ENCODE measurements at places on chromosomes 7 and 10. TPM values are rescaled to one million over a fixed set of nuclear protein-coding genes. Genes with fewer than 3 reads are reported as not detected.

GRCh38 chr10:127434006-127434405 is 115.1 kb upstream of the NPS start:
- no peak for DNase-seq

The MYO1G gene
- 376 TPM for total RNA-seq

The EMX2 gene
- not detected for total RNA-seq

DNA sequence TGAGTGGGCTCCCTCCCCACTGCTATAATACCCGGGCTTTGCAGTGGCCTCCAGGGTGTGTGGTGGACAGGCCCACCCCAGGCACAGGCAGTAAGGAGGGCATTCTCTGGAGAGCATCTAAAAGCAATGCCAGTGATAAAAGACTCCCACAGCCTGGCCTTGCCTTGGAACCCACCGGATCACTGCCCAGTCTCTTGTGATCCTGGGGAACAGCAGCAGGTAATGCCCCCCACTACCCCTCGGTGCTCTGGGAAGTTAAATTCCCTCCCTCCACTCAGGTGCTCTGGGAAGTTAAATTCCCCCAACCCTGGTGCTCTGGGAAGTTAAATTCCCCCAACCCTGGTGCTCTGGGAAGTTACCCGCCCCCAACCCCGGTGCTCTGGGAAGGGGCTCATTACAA is 565.2 kb downstream of the TCERG1L start:
- DNase-seq = no peak

The JCAD gene
- 0.56 TPM for total RNA-seq

DNA sequence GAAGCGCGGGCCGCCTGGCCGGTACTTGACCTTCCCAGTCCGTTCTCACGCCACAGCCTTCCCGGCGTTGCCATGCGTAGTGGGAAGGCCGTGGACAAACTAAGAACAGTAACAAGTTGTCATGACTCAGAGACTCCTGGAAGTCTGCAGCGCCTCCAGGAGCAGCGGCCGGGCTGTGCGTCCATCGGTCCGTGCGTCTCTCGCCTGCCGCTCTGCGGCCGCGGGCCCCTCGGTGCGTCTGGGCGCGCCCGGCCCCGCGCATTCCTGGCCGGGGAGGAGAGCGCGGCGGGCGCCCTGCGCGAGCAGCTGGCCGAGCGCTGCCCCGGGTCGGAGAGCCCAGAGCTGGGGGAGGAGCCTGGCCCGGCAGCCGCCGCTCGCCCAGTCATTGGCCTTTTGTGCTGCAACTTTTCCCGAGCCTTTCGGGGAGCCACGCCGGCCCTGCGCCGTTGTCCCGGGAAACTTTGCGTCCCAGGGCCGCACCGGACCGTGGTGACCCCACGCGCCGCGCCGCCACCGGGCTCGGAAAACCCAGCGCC is 123.7 kb downstream of the TACC2 start:
- DNase-seq = no peak

- no peak for DNase-seq
These were observed 36.1 kb downstream of the DNAJB12 start for GRCh38 chr10:72318418-72319262.

The PRSS37 gene
- not detected for total RNA-seq

The SPDYE6 gene
- 0.51 TPM for total RNA-seq

The SLIT1 gene
- total RNA-seq = 0.65 TPM

DNA sequence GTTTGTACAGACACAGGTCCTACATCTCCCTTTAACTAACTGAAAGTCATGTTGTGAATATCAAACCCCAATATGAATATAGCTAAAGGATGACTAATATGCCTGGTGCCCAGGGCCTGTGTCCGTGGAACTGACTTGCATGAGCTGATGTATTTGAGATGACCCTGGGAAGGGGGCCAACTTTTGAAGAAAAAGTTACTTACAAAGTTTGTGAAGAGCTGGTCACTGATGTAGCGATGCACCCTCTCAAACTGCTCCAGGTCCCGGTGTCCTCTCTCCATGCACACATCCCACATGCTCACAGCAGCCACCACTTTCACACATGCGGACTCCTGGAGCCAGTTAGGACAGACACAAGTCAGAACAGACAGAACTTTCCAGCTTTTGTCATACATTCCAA is 106.2 kb downstream of the ABCC2 start:
- DNase-seq = no peak

The ALOX5 gene
- 1.2 TPM for total RNA-seq

The SEM1 gene
- 28.3 TPM for total RNA-seq

The MSANTD7 gene
- 22.3 TPM for total RNA-seq

GRCh38 chr7:92259610-92260247 is 14.0 kb downstream of the ANKIB1 start:
- no peak for DNase-seq

DNA sequence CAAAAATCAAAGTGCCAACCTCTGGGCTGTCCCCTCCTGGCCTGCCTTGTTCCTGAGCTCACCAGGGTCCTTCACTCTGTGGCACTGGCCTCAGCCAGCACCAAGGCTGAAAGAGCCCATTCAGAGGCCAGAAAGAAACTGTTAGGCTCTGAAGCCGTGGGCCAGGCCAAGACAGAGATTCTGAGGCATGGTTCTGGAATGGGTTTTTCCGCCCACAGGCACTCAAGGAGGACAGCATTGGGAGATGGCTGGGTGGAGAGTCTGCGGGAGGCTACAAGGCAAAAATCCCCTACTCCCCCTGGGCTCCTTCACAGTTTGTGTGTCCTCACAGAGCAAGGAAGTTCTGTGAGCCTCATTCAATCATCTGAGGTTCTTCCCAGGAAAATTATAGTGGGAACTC is 31.7 kb downstream of the GRIFIN start:
- DNase-seq = no peak

DNA sequence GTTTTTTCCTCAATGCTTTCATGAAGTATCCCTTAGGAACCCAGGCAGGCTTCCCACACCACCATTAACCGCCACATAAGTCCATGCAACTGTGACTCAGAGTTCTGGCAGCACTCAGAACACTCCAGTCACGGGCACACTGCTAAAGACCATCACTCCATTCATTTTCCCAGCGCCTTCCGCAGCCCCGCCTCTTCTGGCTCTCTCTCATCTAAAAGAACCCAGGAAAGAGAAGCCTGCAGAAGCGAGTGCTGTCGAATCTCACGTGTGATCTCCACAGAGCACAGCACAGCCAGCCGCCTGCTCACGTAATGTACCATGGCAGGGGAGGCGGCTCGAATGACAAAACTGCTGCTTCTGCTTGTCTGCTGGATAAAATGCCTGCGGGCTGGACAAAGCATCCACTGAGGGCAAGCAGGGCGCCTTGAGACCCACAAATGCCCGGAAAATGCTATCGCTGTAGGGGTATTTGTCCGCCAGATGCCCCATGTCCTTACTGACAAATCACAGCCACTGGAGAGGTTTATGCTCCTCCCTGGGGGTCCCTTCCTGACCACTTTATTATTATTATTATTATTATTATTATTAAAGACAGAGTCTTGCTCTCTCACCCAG is 1.8 kb downstream of the PSMG3 start:
- DNase-seq = no peak

The C10orf90 gene
- not detected for total RNA-seq

The HOXA10 gene
- total RNA-seq = not detected

DNA sequence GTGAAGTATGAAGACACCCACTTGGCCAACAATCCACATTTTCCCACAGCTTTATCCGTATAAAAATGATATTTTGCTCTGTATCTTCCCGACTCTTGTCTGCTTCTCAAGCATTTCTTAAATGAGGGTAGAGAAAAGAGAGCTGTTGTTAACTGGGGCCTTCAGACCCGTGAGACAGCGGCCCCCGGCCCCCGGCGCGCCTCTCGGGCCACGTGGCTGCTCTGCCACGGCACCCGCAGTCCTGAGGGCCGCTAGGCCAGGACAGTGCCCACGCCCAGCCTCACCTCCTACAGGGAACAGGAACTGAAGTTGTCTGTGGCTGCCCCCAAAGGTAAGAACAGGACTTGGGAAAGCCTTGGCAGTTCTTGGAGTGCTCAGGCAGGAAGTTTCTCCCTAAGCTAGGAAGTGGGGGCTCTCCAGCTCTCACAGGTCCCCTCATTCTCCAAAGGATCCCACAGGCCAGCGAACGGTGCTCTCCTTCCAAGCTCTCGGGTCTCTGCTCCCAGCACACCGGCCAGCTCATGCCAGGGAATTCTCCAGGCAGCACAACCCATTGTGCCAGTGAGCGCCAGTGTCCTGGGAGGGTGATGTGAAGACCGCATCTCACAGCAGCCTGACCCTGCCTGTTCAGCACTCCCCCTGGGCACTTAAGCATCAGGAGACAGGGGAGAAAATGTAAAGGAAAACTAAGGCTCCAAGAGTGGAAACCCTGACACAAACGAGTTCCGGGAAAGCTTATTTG is 230.3 kb upstream of the PFKP start:
- no peak for DNase-seq

The ABCA13 gene
- not detected for total RNA-seq

The CFAP46 gene
- 0.05 TPM for total RNA-seq

The C10orf62 gene
- not detected for total RNA-seq

GRCh38 chr10:116109481-116109880 is 163.5 kb downstream of the GFRA1 start:
- no peak for DNase-seq

- DNase-seq = no peak
These were observed 78.5 kb upstream of the FRMD4A start for GRCh38 chr10:14409247-14409646.

The HTRA1 gene
- 0.22 TPM for total RNA-seq

Data from naive thymus-derived CD4-positive, alpha-beta T cell (primary cell).